ENCODE measurements at places on chromosomes 12 and 14.

GRCh38 chr12:65597527-65597926 lies 226.8 kb upstream of the HMGA2 start:
- no peak for DNase-seq

DNA sequence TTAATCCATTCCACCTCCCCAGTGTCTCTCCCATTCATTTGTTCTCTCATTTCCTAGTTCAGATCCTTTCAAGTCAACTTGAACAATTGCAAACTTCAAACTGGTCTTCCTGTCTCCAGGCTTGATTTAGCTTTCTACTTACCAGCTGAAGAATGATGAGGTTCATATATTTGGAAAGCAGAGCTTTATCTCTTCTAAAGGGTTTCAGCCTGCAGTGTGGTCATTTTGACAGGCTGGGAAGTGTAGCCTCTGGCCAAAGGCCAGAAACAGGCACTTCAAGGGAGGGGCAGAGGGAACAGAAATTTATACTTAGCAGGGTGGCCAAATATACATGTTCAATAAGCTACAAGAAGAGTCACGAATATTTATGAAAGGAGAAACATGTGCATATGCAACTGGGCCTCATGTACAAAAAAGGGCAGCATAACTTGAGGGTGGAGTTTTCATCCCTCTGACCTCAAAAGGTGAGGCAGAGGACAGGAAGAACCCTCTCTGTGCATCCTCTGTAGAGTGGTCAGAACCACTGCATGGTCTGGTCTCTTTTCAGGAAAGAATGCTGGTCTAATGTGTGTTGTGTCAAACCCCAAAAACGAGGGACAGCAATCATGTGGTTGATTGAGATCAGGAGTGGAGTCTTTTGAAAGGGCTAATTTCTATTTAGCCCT lies 34.0 kb upstream of the HECTD1 start:
- DNase-seq = no peak

- DNase-seq = peak; percentile 57
These were observed 17.7 kb upstream of the C1S start for GRCh38 chr12:7042842-7043241.

GRCh38 chr14:69693145-69693544 lies 73.8 kb upstream of the SRSF5 start:
- DNase-seq = no peak

- no peak for DNase-seq
These were observed 14.5 kb upstream of the TESPA1 start for GRCh38 chr12:54998958-54999510.

GRCh38 chr14:64190974-64191502 lies 103.1 kb downstream of the ESR2 start:
- DNase-seq = no peak

- no peak for DNase-seq
These were observed 180.6 kb upstream of the NUDT4 start for GRCh38 chr12:93197067-93197593.

DNA sequence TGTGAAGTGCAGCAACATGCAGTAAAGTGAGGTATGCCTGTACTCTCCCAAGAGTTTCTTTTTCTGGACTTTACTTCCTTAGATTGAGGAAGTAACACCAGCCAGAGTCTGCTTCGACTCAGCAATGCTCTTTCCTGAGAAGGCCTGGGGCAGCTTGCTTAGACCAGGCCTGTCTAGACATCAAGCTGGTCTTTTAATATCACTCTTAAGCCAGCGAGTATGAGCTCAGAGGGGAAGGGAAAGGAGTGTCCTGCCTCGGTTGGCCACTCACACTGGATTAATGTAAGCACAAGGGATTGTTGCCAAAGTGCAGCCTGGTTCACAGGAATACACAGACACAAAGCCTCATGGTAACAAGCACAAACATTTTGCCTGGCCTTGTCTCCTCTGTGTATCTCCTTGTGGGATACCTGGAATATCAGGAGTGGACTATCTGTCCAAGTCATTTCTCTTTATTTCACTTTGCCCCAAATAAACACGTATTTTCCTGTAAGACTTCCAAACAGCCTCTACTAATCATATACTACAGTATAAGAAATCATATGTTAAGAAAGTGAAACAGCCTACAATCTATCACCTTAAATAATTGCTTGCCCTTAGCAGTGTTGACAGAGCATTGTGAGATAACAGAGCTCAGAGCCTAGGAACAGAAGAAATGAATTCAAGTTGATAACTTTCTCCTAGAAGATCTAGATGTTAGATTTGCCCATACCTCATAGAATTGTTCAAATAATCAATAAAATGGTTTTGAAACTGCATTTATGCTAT lies 121.2 kb upstream of the DAAM1 start:
- DNase-seq = no peak

DNA sequence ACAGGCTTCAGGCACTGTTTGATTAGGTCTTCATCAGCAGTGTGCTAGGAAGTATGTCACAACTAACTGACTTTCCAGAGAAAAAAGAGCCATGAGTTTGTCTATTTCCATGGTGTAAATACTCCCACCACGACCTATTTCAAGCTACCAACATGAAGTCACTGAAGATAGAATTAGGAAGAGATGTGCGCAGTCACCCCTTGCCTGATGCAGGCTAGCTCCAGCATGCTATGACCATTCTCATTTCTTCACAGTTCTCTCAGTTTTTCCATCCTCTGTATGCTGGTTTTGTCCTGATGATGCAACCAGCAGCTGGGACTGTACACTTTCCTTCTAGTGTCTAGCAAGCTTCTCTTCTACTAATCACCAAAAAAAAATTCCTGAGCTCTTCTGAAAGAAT lies 191.6 kb upstream of the NUDT4 start:
- DNase-seq = no peak

DNA sequence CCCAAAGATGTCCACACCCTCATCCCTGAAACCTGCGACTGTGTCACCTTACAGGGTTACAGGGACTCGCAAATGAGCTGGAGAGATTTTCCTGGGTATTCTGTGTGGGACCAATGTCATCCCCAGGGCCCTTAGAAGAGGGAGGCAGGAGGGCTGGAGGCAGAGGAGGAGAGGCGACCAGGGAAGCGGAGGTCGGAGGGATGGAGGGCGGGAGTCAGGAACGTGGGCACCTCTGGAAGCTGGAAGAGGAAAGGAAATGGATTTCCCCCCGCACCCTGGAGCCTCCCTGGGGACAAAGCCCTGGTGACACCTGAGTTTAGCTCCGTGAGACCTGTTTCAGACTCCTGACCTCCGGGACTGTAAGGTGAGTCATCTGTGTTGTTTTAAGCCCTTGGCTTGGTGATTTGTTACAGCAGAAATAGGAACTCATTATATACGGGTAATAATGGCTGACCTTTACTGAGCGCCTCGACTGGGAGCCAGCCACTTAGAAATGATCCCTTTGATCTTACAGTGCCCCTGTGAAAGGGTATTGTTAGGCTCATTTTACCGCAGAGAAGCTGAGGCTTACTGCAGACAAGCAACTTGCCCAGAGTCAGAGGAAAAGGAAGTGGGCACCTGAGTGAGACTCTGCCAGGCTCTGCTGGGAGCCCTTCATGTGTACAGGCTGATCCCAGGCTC lies 29.3 kb upstream of the FZD10 start:
- DNase-seq = no peak

DNA sequence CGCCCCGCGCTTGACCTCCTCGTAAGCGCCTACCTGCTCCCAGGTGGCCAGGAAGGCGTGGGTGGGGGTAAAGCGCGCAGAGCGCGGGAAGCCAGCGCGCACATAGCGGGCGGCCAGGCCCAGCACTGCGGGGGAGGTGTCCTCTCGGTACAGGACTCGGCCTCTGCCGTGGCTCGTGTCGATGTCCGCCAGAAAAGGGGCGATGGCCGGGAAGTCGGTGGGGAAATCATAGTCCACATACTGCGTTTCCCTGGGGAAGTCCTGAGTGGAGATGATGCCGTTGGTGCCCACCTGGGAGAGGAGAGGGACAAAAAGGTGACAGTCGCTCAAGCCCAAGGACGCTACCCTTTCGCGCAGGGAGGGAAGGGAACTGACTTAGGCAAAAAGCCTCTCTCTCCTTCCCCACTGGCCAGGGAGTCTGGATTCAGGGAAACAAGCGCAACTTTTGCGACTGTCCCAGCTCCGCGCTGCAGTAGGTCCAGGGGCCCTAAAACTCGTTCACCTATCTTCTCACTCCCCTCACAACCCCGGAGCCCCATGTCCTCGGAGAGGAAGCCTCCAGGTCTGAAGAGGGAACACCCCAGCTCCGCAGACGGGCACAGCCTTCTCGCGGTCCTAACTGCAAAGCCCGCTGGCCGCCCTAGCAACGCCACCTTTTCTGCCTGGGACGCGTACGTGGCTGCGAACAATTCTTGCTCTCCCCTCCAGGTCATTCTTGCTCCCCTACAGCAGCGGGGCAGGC lies 815 bp downstream of the NID2 start:
- no peak for DNase-seq

DNA sequence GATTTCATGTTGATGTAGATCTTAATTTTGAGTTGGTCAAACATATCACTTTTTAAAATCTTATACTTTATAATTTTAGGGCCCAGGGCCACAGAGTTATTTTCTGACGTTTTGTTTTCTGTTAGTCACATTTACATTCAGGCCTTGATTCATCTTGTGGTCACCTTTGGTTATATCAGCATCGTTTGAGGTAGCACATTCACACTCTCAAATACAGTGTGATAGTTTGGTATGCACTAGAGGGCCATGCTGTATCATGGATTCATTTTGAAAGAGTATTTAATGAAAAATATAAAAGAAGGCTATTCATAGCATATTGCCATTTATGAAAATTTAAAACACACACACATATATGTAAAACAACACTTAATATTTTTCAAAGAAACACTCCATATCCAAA lies 274.6 kb downstream of the RAD51B start:
- DNase-seq = no peak

DNA sequence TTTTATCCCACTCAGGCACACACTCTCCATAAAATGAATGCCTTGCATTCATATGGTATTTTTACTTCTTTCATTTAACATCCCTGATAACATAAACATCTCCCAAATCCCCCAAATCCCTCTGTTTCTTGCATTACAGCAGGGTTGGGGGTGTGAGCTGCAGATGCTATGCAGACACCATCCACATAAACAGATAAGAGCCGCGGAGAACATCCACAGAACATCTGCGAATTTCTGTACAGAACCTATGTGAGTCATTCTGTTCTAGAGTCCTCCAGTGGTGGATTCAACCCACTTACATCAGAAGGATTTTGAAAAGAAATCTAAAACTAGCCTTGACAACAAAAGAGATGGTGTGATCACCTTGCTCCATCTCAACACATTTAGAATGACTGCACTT lies 20.3 kb downstream of the FBLN5 start:
- DNase-seq = no peak

GRCh38 chr14:42428996-42429395 lies 822.3 kb downstream of the LRFN5 start:
- no peak for DNase-seq

DNA sequence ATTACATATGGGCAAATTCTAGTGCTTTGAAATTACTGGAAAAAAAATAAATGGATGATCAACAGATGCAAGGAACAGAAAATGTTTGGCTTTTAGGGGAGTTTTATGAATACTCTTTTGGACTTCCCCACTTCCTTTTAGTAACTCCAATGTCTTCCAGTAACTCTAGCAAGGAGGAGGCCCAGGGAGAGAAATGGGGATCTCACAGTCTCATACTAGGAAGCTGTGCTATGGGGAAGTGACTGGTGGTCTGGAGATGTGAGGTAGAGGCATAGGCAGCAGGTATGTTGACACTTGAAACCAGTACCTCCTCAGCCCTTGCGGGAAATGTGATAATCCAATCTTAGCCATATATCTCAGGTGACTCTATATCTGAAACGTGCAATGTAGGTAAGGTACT lies 68.1 kb downstream of the CRADD start:
- no peak for DNase-seq

DNA sequence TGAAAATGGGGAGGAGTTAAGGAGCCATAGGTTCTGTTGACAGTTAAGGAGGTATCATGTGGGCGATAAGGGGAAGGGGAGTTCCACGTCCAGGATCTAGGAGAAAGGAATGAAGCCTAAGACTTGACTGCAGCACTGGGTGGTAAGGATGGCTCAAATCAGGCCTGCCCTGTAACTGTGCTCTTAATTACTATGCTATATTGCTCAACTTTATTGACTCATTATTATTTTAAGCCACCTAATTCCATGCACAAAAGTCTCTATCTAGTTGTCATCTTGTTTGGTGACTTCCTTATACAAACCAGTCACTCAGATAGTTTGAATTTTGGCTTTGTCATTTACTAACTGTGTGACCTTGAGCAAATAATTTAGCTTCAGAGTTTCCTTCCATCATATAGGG lies 242.1 kb upstream of the ARHGAP5 start:
- no peak for DNase-seq

GRCh38 chr14:89563471-89563870 lies 146.4 kb upstream of the FOXN3 start:
- DNase-seq = no peak

DNA sequence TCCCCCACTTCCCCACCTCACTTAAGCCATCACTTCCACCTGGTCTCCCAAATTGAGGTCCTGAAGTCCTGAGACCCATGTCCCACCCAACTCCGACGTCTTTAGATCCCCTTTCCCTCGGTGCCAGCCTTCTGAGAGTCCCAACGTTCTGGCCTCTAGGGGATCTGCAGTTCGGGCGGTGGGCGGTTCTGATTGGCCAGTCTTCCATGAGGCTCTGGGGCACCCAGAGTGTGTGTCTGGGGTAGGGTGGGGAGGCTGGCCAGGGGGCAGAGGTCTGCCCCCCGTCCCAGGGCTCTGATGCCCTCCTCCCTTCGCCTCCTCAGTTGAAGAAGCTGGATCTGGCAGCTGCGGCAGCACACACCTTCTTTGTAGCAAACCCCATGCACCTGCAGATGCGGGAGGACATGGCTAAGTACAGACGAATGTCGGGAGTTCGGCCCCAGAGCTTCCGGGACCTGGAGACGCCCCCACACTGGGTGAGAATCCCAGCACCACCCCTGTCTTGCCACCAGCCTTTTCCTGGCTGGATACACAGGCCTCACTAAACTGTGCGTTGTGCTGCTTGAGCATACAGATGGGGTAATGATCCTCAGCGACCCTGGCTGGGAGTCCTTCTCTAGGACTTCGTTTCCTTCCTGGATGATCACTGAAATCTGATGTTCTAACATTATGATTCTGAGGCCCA lies 1.5 kb downstream of the P3H3 start:
- no peak for DNase-seq

DNA sequence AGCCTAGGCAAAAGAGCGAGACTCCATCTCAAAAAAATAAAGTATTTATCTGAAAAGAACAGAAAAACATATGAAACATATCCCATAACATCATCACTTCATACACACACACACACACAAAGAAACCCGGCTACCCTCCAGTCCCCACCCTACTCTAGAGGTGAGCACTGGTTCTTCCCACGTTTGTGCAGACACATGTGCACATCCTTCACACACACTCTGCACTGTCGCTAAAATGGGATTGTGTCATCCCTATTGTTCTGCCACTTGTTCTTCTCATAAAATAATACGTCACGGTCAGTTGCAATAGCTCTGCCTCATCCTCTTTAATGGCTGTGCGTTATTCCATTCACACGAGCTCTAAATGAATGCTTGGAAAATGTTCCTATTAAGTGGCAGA lies 85.9 kb upstream of the ANO2 start:
- DNase-seq = no peak

GRCh38 chr12:17301544-17301943 lies 695.6 kb upstream of the LMO3 start:
- DNase-seq = no peak

- DNase-seq = peak; percentile 74
These were observed 10.3 kb downstream of the EXOC3L4 start for GRCh38 chr14:103104654-103105452.

GRCh38 chr14:48925184-48925583 lies 661.0 kb downstream of the RPS29 start:
- DNase-seq = no peak

All from HT-29 (cell line).